D721Med (cell line): ENCODE measurements at places on chromosomes 6 and 20.

DNA sequence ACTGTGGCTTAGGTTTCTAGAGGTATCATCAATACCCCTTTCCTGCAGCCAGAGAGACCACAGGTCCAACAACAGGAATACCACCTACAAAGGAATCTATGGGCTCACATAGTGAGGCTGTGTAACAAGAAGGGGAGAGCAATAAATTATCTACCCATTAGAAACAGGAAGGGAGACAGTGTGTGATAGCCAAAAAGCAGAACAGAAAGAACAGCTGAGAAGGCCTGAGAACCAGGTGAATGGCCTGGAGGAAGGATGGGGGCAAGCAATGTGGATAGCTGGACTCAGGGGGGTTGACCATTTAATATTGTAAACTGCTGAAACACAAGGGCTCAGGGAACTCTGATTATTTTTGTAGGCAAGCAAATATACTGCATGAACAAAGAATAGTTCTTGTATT is 628.2 kb downstream of the COL12A1 start:
- no peak for DNase-seq

DNA sequence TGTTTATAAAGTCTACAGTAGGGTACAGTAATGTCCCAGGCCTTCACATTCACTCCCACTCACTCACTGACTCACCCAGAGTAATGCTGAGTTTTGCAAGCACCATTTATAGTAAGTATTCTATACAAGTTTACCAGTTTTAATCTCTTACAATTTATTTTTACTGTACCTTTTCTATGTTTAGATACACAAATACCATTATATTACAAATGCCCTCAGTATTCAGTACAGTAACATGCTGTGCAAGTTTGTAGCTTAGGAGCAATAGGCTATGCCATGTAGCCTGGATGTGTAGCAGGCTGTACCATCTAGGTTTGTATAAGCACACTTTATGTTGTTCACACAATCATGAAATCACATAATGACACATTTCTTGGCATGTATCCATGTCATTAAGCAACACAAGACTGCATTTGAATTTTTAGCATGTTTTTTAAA is 673.6 kb downstream of the CD109 start:
- no peak for DNase-seq

GRCh38 chr6:166643891-166644590 is 17.0 kb upstream of the RPS6KA2 start:
- DNase-seq: no peak

- no peak for DNase-seq
Observed at GRCh38 chr6:102474041-102474807, 1080.7 kb downstream of the GRIK2 start.

DNA sequence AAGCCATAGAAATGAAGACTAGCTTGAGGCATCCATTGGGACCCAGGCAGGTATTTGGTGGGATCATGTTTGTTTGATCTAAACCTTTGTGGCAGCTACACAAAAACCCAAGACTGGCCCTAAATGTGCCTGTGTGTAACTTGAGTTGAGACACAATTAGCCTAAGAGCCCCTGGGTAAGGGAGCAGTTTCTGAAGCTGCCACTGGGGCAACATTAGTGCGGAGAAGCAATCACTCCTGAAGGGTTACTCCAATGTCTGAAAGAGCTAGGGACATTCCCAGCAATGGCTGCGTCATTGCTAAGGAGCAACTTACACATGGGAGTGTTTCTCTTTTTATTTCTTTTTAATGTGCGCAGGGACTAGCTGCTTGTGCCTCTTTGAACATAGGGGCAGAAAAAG is 67.9 kb upstream of the EEF1E1 start:
- no peak for DNase-seq

GRCh38 chr6:7886132-7886531 is 24.5 kb downstream of the TXNDC5 start:
- no peak for DNase-seq

- DNase-seq: no peak
Observed at GRCh38 chr20:39010496-39010895, 48.4 kb downstream of the DHX35 start.

DNA sequence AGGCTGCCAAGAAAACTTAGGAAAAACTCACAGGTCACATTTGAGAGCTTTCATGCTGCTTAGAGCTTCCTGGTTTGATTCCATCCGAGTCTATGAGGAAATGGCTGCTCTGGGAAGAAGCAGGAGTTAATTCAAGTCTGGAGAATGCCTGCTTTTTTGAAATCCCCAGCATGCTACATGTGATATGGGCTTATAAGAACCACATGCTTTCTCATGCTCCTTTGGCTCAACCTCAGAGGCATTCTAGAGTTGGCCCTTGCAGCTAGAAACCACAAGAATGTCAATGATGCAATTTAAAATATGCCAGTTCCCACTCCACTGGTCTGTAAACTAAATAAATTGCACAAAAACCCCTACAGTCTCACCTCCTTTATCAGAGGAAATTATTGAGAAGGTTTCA is 142.9 kb upstream of the OLIG3 start:
- DNase-seq: no peak

- DNase-seq: no peak
Observed at GRCh38 chr6:47446669-47447330, 30.8 kb upstream of the CD2AP start.

DNA sequence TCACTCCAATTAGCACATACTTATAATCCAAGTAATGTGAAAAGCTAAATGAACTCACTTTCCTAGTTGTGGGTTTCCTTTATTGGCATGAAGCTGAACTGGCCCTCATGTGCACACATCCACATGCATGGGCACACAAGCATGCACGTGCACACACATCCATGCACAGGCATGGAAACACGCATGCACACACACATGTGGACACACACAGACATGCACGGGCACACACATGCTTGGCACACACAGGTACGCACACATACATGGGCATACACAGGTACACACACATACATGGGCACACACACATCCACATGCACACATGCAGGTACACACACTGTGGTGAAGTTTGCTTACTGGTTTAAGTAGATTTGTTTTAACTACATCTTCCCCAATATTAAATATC is 23.8 kb downstream of the SYNDIG1 start:
- no peak for DNase-seq

DNA sequence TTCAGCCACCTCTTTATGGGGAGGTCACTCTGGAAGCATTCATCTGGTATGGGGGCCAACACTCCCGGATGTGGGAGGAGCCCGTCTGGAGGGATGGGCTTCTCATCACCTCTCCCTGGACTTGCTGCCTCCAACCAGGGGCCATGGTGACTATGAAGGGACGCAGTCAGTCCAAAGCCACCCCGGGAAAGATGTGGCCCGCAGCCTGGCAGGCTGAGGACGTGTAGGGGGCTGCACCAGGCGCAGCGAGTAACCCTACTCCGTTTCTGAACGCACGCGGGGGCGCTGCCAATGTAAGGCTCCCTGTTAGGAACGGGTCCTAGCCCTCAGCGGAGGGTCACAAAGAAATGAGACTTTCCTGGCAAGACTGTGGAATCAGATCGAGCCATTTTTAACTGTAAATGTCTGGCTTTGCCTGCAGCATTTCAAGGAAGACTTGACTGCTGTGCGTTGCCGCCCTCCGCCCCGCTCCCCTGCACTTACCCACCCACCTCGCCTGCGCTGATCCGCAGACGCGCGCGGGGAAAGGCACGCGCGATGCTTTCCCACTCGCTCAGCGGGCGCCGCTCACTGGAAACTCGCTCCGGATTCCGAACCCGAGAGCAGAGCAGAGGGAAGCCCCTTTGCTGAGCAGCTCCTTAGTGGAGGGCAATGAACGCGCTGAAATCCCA is 55.1 kb downstream of the IL20RA start:
- DNase-seq: peak; percentile 35

DNA sequence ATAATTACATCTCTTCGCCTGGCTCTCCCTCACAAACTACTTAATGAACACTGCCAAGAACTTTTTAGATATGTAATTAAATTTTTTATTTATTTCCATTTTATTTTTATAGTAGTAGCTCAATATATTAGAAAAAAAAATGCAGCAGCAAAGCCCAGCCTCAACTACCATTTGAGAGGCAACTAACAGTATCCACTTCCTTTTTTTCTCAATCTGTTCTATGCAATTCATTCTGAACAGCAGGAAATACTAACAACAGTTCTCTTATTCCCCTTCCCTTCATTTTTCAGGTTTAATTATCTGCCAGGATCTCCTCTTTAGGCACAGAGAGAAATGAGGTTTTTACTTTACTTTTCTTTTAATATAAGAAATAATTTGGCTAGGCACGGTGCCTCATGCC is 112.7 kb downstream of the ZNF217 start:
- no peak for DNase-seq
